Fibroblast of skin of right biceps (primary cell): ENCODE measurements at places on chromosomes 7 and 10.

GRCh38 chr7:97024209-97025129 is at the start of gene DLX5:
Gene DLX5 (minus strand): TSS chr7:97024831. CDS start chr7:97024623, 208 bp downstream.
- peak; percentile 39 for DNase-seq

DNA sequence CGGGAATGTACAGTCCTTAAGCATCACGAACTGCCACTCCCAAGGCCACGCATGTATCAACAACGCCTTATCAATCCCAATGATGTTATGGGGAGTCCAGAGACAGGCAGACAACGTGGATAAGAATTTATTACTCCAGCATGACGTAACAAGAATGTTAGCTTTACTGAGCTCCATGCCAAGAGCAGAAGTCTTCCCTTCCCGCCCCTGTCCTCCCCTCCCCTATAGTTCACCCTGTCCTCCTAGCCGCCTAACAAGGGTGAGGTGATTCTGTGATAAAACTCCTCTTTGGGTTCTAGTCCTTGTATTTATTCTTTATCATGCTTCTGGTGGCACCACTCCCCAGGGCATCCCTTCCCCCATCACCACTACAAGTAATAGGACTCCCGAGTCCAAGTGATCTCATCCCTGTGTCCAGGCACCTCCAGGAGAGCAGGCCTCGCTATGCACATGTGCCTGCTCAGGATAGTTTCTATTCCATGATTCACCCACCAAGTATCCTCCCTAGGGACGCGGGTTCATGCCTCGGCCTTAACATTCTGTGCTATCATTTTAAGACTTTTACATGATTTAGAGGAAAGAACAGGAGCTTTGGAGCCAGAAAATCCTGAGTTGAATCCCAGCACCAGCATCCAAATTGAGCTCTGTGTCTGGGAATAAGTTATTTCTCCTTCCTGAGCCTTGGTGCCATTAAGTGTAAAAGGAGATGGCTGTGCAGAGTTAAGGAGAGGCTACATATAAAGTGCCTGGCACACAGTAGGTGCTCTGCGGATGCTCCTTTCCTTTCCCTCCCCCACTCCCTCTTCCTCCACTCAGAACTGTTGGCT is 15.4 kb downstream of the GSDME start:
- peak; percentile 99 for DNase-seq

DNA sequence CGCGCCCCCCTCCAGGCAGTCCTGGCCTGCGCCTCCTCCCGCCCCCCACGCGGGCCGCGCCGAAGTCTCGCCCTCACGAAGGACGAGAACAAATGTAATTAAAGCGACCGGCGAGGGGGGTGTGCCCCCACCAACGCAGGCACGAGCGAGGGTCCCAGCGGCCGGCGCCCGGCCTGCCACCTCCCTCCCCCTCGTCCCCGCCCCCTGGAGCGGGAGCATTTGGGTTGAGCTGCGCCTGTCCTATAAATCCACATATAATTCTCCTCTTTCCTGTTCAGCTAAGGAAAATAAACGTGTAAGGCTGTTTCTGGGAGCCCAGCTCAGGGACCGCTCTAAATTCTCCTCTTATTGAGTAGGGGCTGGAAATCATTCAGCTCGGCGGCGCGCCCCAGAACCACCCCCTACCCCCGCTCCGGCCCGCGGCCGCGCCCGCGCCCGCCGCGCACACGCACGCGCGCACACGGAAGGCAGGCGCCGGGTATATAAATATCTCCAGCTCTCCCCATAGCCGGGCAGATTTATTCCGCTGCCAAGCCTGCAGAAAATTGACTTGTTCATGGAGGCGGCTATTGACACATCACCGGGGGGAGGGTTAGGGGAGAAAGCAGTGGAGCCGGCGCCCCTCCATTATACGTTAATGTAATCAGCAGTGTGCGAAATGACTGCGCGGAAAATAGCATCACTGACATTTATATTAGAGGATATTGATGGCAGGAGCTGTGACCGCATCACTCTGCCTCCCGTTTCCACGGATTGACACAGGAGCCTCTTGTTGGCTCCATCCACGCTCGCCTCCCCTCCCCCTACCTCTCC is 61.6 kb upstream of the BTRC start:
- DNase-seq, result peak; percentile 18

- DNase-seq, result no peak
Observed at GRCh38 chr10:22315455-22316285, 518 bp upstream of the COMMD3 start.

DNA sequence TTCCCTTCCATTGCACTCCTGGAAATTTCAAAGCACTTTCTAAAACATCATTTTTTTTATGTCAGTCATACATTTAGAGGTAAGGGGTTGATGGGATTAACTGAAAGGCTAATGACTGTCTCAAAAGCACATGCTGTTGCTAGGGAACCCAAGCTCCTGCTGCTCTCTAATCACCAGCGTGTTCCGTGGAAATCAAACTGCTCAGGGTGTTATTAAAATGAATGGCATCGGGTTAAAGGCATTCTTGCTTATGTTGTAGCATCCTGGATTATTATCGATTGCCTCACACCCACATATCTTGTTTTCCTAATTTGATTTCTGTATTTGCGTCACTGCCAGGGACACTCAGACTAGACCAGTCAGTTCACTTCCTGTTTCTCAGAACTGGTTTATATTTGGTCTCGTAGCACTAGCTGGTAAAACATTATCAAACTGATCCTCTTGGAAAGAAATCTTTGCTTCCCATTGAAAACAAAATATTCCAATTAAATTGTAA is 216.5 kb upstream of the MKLN1 start:
- peak; percentile 81 for DNase-seq

GRCh38 chr10:84743483-84743882 is 415.1 kb downstream of the CCSER2 start:
- DNase-seq, result no peak

- DNase-seq, result no peak
Observed at GRCh38 chr7:8284606-8285005, 22.6 kb upstream of the ICA1 start.

GRCh38 chr7:41418337-41418736 is 284.6 kb downstream of the INHBA start:
- DNase-seq, result no peak
